Ovary (tissue), 10 donors: ENCODE measurements at places on chromosomes 4 and X.

DNA sequence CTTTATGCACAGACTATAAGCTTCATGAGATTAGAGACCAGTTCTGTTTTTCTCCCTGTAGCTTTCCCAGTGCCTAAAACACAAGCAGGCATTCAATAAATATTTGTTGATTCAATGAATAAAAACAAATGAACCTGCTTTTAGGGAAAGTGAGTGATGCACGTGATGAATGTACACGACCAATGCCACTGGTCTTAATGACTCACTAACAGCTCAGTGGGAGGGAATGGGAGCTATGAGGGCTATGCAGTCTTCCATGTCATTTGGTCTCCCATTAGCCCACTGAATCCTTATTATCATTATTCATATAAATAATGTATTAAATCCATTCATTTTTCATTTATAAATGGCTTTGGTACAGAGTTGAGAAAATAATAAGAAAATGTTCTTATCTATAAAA is 247.4 kb downstream of the FBXO8 start:
- DNase-seq = no peak

DNA sequence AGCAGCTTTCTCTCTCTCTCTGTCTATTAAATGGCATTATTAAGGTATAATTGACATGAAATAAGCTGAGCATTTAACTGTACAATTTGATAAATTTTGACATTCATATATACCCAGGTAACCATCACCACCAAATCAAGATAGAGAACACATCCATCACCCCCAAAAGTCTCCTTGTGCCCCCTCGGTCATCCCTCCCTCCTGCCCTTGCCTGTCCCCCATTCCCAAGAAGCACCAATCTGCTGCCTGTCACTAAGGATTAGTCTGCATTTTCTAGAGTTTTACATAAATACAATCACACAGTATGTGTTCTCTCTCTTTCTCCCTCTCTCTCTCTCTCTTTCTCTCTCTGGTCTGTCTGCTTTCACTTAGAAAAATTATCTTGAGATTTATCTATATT is 25.0 kb upstream of the TMEM154 start:
- no peak for DNase-seq

DNA sequence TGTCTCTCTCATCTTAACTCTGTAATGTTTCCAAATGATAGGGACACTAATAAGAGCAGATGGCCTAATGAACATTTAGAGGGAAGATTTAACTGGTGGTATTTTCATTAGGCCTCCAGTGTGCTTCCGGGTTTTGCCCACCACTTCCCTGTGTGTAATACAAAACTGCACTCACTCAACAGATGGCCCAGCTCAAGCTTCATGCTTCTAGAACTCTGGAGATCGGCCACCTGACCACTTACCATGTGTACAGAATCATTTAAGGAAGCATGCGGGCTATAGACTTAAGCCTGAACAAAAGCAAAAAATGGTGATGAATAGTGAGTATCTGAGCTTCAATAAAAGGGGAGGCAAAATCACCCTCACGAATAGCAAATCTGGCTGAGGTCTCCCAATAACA is 89.3 kb downstream of the SH2D1A start:
- no peak for DNase-seq

GRCh38 chr4:173526027-173526482 is 4.0 kb downstream of the HAND2 start:
- no peak for DNase-seq

DNA sequence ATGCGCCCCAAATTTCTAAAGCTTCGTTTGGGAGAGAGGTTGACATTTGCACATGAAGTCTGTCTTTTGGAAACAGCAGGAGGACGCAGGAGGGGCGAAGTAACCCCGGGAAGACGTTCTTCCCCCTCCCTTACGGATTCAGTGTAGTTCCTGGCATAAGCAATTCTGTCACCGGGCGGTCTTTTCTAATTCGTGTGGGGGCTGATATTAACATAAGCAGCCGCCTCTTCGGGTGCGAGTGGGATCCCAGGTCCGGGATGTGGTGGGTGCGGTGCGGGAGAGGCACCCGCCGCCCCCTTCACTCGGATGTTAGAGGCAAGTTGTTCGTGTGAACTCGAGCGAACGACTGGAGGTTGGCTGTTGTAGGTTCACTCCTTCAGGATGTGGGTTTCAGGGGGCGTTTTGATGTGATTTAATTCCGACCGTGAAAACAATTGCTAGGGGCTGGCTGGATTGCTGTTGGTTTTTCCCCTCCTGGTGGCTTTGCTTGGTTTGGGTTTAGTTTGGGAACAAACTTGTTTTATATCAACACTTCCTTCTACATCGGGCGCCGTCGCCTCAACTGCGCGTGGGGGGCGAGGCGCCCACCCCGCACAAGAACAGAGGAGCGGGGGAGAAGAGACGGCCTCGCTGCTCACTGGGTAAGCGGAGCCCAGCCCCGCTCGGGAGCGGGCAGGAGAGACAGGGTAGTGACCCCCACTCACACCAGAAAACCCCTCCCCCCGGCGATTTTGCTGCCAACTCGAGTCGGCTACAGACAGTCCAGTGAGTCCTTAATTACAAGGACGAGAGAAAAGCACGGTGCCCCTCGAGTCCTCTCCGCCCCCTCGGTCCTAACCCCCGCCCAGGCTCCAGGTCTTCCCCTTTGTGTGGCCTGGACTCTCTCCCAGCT is 2.9 kb upstream of the LEF1 start:
- DNase-seq = no peak

DNA sequence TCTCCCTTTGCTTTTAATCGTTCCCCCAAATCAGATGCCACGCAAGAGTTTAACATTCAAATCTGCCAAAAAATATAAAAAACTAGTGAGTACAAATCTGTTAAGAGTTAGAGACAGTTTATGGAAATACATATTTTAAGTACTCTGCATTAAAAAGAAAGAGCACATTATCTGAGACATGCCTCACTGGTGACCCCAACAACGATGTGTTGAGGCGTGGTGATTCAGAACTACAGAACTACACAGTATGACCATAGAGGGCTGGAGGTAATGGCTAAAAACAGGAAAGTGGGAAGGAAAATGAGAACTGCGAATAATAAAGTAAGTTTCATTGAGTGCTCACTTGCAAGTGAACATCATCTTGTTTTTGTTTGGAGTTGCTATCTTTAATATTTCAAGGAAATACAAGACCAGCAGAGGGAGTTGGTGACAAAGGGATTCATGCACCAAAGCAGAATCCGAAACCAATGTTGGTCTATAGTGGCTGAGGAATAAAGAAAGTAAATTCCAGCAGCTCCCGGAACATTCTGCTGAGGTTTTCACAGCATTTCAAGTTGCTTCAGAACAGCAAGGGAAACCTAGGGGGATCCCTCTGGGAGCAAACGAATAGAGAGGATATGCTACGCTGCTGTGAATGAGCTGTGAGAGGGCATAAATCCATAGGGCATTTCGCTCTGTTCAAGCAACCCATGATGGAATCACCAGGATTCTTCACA is 92.2 kb downstream of the DCHS2 start:
- no peak for DNase-seq

GRCh38 chr4:78070731-78071282 is 13.7 kb downstream of the FRAS1 start:
- no peak for DNase-seq

DNA sequence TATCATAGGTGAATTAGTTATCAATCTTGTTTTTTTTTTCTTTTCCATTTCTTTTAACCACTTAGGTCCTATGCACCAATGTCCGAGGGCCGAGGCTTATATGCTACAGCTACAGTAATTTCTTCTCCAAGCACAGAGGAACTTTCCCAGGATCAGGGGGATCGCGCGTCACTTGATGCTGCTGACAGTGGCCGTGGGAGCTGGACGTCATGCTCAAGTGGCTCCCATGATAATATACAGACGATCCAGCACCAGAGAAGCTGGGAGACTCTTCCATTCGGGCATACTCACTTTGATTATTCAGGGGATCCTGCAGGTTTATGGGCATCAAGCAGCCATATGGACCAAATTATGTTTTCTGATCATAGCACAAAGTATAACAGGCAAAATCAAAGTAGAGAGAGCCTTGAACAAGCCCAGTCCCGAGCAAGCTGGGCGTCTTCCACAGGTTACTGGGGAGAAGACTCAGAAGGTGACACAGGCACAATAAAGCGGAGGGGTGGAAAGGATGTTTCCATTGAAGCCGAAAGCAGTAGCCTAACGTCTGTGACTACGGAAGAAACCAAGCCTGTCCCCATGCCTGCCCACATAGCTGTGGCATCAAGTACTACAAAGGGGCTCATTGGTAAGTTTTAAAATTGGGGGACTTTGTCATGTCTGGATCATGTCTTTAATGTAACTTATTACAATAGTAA is 250.7 kb downstream of the RAPGEF2 start:
- DNase-seq = no peak

DNA sequence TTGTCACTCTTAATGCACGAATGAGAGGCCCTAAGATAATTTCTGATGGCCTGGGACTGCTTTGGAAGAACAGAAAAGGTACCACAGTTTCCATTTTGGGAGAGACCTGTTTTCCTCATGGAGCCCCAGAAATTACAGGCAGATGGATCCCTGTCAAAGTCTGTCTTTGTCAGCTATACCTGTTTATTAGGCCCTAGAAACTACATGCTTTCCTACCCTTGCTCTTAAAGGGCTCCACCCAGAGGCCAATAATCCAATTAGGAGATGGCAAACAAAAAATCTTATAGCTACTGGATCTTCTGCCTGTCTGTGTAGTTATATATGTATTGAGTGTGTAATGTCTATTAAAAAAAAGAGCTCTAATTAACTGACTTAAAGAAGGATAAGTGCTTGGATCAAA is 141.3 kb downstream of the NR3C2 start:
- DNase-seq = no peak

DNA sequence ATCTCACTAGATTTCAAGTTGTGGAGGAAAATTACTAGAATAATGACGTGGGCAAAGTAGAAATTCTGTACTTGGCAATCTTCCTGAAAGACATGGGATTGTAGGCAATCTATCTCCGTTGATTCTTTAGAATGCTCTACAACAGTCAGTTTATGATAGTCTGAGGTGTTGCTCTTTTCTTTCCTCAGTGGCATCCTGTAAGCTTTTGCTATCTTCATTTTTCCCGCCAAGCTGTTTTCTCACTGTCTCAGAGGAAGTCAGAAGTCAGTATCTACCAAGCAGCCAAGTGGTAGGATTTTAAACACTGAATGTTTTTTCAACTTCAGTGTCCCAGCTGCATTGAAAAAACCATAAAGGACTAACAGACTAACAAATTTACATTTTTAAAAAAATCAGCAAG is 23.7 kb downstream of the PCDH7 start:
- no peak for DNase-seq

- DNase-seq = no peak
Measured at GRCh38 chrX:112651766-112652165, 28.0 kb downstream of the LHFPL1 start.

- no peak for DNase-seq
Measured at GRCh38 chrX:56569378-56570057, 6.1 kb downstream of the UBQLN2 start.

- DNase-seq = no peak
Measured at GRCh38 chr4:110071466-110071865, 126.9 kb downstream of the ELOVL6 start.

DNA sequence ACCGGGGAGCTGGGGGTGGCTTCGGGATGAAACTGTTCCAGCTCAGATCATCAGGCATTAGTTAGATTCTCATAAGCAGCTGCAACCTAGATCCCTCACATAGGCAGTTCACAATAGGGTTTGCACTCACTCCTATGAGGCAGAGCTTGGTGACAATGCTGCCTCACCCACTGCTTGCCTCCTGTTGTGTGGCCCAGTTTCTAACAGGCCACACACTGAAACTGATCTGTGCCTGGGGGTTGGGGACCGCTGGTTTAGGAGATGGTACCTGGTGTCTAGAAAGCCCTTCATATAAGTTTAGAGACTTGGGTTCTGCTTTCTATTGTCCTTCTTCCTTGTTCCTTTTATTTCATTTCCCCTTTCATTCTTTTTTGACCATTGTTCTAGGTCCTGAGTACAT is 234.2 kb downstream of the FRAS1 start:
- DNase-seq = no peak

DNA sequence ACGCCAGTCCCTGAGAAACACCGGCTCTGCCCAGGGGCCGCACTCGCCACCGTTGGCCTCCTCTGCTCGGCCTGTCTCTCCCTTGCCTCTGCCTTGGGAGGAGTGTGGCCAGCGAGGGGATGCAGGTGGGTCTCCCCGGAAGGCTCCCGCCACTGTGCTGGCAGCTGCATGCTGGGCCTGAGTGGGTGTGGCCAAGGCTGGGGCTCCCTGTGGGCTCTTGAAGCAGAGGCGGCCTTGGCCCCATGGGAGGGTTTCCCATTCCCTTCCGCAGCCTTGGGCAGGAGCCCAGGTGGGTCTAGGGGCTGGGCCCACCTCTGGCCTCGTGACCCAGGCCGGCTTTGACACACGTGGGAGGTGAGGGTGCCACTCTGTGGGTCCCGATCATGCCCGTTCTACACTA is 19.1 kb downstream of the FGFRL1 start:
- no peak for DNase-seq

DNA sequence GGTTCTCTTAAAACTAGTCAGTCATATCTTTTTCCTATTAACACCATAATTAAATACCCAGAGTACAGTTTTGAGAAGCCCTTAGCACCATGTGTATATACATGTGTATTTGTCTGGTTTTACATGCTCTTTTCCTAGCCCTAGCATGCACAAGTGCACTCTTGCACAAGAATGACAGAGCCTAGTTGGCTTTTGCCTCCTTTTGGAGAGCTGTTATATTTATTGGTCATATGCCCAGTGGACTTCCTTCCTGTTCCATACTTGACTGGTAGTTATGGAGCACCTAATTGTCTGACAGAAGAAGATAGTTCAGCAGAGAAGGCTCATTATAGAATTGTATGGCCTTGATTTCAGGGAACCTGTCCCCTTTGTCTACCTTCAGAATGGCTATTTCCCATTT is 155.6 kb downstream of the ARX start:
- no peak for DNase-seq

- no peak for DNase-seq
Measured at GRCh38 chr4:174523025-174523693, 871 bp upstream of the HPGD start.

DNA sequence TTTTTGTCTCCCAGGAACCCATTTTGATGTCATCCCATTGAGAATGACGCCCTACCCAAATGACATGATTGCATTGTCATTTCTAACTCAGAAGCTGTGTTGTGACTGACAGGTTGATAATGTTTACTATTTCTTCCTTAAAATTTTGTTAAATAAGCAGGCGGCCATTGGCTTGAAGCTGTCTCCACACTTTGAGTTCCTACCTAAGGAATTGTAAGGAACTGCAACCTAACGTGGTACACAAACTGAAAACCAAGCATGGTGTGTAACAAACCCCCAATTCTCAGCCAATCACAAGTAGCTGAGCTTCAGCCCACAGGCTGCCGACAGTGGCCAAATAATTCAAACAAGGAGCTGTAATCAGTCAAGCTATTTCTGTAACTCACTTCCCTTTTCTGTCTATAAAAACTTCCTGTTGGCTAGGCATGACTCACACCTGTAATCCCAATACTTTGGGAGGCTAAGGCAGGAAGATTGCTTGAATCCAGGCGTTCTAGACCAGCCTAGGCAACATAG is 2.9 kb upstream of the MND1 start:
- DNase-seq = no peak

- no peak for DNase-seq
Measured at GRCh38 chr4:163614866-163615265, 120.4 kb downstream of the TMA16 start.
